Inflammatory macrophage treated with lipopolysaccharide for 1 hour (primary cell): ENCODE measurements at places on chromosomes 13 and 19.

DNA sequence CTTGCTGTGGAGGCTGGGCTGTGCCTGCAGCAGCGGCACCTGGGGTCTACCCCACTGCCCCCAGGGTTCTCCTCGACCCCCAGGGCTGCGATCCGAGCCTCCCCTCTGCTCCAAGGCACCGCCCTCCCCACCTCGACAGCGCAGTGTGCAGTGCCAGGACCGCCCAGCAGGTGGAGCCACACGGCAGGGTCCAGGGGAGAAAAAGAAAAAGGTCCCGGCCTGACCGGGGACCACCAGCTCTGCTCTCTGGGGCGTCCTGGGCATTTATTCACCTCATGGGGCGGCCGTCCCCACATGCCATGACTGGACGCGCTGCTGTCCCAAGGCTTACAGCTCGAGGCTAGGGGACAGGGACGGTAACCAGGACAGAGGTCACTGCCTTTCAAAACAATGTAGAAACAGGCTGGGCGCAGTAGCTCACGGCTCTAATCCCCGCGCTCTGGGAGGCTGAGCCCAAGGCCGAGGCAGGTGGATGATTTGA lies 10.6 kb downstream of the REXO1 start:
- DNase-seq, result peak; percentile 74

- DNase-seq, result peak; percentile 79
Observed at GRCh38 chr19:43901395-43902390, 33.4 kb downstream of the ZNF45 start.

GRCh38 chr19:54916822-54917221 lies 10.9 kb downstream of the NCR1 start:
- DNase-seq, result peak; percentile 53

DNA sequence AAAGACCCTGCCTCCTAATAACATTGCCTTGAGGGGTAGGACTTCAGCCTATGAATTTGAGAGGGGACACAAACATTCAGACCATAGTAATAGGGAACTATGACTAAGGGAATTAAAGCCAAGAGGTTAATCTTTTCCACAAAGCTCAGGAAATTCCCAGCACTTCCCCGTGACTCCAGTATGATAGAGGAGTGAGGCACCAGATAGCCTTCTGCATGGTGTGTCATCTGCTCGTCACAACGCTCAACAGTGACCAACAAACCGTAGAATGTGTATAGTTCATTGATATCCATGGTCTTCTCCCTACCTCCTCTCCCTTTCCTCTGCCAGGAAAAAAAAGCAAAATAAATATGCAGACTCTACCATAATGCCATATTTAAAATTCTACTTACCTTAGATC lies 64.4 kb downstream of the B3GLCT start:
- DNase-seq, result no peak

DNA sequence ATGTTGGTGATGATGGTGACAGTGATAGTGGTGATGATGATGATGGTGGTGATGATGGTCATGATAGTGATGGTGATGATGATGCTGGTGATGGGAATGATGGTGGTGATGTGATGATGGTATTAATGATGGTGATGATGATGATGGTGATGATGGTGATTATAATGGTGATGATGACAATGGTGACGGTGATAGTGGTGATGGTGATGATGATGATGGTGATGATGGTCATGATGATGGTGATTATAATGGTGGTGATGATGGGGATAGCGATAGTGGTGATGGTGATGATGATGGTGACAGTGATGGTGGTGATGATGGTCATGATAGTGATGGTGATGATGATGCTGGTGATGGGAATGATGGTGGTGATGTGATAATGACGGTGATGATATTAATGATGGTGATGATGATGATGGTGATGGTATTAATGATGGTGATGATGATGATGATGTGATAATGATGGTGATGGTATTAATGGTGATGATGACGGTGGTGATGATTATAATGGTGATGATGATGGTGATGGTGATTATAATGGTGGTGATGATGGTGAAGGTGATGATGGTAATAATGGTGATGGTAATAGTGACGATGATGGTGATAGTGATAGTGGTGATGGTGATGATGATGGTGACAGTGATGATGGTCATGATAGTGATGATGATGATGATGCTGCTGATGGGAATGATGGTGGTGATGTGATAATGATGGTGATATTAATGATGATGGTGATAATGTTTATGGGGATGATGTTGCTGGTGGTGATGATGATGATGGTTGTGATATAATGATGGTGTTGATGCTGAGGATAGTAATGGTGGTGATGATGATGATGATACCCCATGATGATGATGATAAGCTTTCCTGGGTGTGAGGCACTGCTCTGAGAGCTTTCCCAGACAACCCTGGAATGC lies 7.7 kb downstream of the C13orf46 start:
- no peak for DNase-seq

DNA sequence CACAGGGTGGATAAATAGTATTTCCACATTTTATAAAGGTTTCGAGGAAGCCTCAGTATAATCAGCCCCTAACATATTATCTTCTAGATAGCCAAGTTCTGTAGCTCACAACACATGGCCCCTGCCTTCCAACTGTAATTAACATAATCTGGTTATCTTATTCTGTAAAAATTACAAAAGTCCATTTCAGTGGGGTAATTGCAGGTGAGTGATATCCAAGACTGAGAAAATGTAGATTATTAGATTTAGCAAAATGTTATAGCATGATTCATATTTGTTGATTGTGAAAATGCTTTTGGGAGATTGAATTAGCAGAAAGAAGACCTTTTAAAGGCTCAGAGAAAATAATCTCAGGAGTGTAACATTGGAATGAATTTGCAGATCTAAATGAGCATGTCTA lies 168.3 kb upstream of the GPC6 start:
- DNase-seq, result no peak

- DNase-seq, result no peak
Observed at GRCh38 chr13:73465617-73465971, 406.8 kb downstream of the KLF5 start.

DNA sequence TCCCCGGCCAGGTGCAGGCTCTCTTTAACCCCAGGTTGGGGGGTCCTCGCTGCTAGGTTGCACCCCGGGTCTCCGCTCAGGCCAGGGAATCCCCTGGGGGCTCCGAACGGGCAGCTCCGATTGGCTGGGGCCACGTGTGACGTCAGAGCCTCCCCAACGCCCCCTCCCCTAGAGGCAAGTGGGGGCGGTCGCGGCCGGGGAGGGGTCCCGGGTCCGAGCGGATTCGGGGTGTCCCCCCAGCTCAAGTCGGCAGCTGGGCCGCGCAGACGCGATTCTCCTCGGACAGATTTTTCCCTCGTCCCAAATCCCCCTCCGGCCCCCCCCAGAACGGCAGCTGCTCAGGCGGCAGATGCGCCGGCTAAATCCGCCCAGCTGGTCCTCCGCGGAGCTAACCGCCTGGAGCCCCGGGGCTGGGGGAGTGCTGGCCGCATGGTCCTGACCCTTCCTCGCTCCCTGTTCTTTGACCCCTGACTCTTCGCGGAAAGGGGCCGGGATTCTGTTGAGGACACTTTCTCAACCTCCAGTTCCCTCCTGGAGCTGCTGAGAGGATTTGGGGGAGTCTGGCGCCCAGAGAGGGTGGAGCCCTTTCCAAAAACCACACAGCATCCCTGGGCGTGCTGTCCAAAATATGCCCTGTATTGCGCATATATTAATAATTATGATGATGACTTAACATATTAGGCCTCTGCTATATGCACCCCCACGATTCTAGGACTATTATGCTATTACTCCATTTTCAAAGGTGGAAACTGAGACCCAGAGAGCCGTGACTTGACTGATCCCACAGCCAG lies 25.4 kb upstream of the SEMA6B start:
- DNase-seq, result no peak

DNA sequence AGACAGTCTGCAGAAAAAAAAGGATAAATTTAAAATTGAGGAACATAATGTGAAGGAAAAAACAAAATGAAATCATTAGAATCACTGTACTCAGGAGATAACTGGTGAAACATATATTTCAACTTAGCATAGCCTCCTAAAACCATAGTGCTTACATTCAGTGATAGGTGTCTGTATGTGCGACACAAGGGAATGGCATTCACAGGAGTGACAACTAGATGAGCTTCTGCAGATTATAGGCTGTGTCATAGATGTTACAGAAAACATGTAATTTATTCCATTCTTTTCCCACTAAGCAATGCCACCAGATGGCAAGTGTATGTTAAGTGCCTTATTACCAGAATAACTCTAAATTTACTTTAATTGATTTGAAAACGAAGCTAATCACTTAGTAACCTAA lies 960.0 kb upstream of the PCDH20 start:
- no peak for DNase-seq

GRCh38 chr19:18311502-18312091 lies 11.3 kb downstream of the LSM4 start:
- no peak for DNase-seq

- no peak for DNase-seq
Observed at GRCh38 chr19:31185261-31185660, 164.0 kb downstream of the TSHZ3 start.

DNA sequence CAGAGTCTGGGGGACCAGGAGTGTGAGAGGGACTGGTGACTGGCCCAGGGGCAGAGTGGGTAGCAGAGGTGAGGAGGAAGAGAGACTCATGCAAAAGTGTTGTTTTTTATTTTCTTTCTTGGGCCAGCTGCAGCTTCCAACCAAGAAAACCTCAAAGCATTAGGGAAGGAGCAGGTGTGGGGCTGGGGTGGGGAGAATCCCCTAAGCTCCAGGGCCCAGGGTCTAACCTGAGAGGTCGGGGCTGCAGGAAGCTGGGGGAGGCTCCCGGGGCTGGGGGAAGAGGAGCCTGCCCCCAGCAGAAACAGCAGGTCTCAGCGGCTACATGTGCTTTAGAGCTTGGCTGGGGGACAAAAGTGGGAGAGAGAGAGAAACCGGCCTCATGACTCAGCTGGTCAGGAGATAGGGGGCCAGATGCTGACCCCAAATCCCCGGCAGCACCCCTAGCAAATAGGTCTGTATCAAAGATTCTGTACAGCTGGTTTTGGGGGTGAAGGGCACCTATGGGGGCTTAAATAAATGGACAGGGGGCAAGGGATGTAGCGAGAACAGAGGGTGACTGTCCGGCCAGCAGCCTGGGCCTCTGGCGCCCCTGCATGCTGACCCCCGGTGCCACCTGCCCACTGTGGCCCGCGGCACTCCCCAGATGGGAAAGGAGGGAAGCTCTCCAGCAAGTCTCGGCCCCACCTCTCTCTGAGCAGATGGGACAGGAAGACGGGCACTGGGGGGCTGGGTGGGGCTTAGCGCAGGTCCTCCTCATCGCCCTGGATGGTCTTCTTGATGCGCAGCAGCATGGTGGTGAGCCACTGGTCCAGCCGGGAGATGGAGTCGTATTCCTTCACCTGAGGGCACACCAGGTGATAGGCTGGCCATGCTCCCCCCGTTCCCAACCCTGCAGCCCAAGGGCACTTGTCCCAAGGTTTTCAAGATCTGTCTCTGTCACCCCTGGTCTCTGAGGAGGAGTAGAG lies 3.8 kb upstream of the KPTN start:
- no peak for DNase-seq

- no peak for DNase-seq
Observed at GRCh38 chr13:113125506-113126264, 3.1 kb downstream of the F10 start.

DNA sequence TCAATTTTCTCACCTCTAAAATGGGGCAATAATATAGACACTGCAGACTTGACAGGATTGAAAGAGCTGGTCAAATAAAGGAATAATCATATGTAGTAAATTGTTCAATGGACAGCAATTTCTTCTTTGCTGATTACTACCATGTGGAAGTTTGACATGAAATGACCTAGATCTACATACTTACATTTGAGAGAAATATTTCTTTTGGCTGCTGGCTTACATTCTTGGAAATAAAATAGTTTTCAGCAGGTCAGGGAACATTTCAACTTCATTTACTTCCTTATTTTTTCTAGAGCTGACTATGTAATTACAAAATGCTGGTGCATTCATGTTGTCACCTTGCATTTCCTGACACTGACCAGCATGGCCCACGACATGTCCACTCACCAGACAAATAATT lies 294.6 kb upstream of the MIR17HG start:
- DNase-seq, result no peak

- no peak for DNase-seq
Observed at GRCh38 chr19:31146015-31146414, 203.2 kb downstream of the TSHZ3 start.

- no peak for DNase-seq
Observed at GRCh38 chr13:40028446-40028845, 373.0 kb downstream of the COG6 start.

- DNase-seq, result no peak
Observed at GRCh38 chr13:87358319-87358718, 312.9 kb upstream of the SLITRK5 start.

- DNase-seq, result no peak
Observed at GRCh38 chr13:46079770-46080169, 25.1 kb downstream of the CPB2 start.

GRCh38 chr19:15595069-15595468 lies 19.9 kb upstream of the CYP4F8 start:
- DNase-seq, result peak; percentile 25

GRCh38 chr13:44818428-44818827 lies 170.8 kb downstream of the NUFIP1 start:
- DNase-seq, result no peak

DNA sequence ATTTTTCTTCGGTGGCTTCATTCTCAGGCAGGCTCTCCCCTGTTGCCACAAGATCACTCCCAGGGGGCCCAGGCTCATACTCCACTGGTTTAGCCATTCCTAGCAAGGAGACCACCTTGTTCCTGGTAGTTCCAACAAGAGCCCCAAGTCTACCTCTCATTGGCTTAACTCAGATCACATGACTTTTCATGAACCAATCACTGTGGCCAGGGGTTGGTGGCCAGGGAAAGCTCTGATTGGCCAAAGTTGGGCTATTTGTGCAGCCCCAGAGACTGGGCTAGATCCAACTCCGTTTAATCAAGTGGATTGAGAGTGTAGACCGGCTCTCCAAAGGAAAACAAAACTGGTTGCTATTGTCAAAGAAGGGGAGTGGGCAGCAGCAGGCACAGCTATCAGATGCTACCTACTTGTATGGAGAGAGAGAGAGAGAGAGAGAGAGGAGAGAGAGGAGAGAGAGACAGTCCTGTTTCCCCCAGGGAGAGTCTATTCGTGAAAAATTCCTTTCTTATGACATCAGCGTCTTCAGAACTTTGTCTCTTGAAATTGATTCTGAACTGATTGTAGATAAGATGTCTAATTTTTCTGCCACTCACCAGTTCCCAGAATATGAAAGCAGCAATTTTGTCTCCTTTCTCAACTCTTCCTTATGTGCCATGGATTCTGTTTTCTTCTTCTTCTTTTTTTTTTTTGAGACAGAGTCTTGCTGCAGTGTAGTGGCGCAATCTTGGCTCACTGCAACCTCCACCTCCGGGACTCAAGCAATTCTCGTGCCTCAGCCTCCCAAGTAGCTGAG lies 5.9 kb downstream of the CEACAM19 start:
- DNase-seq, result peak; percentile 38

- DNase-seq, result no peak
Observed at GRCh38 chr13:103698000-103698399, 631.8 kb upstream of the SLC10A2 start.

DNA sequence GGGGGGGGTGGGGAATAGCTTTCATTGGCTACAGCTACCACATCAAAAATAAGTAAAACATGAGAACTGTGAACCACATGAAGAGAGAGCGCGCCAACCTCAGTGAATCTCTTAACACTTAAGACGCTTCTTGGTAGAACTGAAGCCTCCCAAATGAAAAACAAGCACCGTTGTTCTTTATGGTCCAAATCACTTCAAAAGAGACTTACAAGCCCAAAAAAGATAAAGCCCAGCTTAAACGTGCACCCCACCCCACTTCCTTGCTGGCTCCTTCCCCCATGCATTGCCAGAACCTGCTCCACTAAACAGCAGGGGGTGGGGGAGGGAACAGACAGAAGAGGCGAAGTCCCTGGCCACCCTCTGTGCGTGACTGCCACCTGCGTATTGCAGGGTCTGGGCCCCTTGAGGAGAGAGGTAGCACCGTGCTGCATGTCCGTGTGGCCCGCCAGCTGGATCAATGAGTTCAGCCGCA lies 479.1 kb downstream of the FOXO1 start:
- no peak for DNase-seq
